ENCODE measurements at places on chromosomes 1 and 21. TPM values are rescaled to one million over a fixed set of nuclear protein-coding genes. Genes with fewer than 3 reads are reported as not detected.
A peak's percentile ranks its signal among the peaks of the same experiment; 100 is the strongest.

DNA sequence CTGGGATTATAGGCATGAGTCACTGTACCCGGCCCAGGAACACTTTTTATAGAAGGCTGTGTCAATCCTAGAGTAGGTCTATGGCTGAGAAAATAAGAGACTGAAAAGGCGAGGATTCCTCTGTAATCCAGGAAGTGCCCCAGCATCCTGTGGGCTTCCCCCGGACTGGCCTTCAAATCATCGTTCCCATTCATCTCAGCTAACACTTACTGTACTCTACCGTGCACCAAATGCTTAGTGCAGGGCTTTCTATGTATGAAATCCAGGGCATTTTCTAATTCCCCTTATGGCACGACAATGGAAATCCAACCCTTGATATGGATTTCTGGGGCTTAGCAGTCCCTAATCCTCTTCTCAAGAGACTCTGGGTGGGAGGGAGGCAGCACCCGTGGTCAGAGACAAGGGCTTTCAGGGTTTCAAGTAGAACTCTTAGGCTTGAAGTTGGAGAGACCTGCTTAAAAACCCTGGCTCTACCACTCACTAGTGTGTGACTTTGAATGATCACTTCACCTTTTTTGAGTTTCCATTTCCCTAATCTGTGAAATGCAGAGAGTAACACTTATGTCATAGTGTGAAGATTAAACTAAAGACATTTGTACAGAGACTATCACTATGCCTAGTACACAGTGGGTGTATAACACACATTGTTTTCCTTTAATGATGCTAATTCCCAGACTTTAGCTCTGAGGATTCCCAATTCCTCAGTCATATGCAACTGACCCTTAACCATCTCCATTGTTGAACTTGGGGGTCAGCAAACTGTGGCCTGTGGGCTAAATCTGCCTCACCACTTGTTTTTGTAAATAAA is 20.3 kb downstream of the MECR start:
- DNase-seq = no peak

DNA sequence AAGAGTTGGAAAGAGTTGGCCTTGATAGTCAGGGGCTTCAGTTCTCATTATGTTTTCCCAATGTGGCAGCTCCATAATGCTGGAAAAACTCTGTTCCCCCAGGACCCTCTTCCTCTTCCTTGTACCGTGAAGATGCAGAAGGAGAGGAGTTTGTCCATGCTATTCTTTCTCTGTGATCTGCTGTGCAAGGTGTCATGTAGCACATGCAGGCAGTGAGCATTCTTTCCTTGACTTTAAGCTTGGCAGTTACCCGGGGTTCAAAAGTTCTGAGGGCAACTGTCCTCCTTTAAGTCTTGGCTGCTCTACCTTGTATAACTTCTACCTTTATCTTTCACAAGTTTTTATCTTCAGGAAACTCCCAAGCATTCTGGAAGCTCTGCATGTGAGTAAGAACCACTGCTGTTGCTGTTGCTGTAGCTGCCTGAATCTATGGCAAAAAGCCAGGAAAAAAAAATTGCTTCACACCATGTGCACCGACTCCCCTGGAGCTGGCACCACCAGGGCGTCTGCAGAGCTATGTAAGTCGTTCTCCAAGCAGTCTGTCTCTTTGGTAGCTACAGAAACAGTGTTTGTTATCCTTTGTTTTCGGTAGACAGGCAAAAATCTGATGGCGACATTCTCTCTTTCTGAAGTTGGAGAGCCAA is 42.7 kb upstream of the SLC16A1 start:
- peak; percentile 48 for DNase-seq

DNA sequence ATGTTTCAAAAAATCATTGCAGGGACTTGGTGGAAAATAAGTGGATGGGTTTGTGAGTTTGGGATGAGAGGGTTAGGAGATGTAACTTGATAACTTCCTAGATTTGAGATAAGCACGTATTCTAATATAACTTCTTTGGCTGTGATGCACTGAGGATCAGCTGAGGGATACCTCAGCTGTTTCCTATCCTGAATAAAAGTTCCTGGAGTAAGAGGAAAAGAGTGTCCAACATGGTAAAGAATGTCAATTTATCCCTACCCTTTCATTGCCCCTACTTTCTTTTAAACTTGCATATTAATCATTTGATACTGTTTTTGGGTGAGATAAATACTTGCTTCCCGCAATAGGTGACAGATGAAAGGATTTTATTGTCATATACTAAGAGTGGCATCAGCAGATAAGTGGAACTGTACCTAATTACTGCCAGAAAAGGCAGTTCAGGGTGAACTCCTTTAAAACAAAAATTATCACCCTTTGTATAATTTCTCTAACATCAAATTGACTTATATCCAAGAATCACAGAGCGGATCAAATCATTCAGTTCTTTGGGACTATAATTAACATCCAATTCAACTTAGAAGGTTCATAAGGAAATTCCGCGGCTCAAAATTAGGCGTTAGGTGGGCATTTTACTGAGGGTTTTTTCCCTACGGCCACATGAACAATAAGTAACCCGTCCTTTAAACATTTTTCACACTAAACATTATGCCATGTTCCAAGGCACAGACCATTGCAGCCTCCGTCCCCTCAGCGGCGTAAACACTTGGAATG is 1.4 kb upstream of the SUCO start:
- no peak for DNase-seq

DNA sequence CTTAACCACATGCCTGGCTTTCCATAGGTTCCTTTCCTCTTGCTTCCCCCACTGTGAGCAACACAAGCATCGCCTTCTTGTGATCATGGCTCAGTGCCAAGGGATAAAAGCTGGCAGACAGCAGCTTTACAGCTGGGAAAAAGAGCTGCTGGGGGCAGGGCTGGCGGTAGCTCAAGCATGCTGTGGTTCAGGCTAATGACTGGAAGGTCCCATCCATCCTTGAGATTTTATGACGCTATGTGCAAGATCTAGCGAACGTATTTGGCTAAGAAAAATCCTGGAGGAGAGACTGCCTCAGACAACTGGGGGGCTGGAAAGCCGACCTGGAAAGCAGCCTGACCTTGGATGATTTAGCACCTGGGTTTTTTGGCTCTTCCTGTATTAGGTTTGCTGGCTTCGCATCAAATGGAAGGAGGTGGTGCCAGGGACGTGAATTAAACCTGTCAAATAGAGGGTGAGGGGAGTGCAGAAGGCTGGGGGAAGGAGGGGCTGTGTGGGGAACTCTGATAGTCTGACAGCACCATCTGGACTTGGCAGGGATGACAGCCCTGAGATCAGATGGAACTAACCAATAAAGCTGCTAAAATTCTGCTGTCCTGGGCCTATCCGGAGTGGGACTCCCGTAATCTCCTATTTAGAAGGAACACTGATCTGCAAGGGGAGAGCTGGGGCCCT is 34.8 kb downstream of the ZMYND12 start:
- no peak for DNase-seq

GRCh38 chr1:193476748-193477147 is 290.3 kb upstream of the B3GALT2 start:
- DNase-seq = no peak

DNA sequence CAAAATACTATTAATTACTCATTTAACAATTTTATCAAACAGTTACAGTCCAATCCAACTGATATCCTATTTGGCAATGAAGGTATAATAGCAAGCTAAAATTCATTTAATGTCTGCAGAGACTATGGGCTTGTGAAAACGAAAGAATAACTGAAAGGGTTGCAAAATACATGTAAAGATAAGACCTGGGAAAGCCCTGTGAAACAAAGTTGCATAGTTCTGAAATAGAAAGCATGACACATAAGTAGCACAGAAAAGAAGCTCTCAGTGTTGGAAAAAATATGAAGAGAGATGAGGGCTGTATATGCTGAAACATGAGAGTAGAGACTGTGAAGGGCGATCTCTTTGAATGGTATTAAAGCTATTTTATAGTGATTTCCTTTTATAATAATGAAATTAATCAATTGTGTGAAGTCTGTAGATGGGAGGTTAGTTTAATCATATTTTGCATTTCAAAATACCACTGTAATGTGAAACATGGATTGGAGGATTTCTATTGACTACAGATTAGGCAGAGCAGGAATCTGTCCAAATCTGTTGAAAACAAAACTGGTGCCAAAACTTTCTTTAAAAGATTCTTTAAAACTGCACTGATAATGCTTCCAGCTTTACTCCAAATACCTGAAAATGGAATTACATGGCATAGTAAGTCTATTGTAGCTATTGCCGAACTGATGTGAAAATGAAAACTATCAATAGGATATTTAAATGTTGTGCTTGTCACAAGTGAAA is 1518.9 kb upstream of the B3GALT2 start:
- no peak for DNase-seq

GRCh38 chr1:9238134-9238533 is 3.6 kb downstream of the H6PD start:
- no peak for DNase-seq

- no peak for DNase-seq
Measured at GRCh38 chr1:77762072-77762476, 2.4 kb upstream of the USP33 start.

DNA sequence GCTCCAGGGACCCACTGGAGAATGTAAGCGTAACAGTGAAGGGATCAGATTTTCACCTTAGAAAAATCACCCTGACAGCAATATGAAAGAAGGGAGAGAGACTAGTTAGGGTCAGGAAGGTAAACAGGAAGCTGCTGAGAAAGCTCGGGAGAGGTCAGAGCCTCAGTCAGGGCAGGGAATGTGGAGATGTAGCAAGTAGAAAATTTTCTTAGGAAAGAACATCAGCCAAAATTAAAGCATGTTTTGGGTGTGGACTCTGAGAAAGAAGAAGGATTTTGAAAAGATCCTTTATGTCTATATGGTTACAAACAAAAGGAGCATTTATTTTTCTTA is 16.7 kb upstream of the ERICH3 start:
- no peak for DNase-seq

DNA sequence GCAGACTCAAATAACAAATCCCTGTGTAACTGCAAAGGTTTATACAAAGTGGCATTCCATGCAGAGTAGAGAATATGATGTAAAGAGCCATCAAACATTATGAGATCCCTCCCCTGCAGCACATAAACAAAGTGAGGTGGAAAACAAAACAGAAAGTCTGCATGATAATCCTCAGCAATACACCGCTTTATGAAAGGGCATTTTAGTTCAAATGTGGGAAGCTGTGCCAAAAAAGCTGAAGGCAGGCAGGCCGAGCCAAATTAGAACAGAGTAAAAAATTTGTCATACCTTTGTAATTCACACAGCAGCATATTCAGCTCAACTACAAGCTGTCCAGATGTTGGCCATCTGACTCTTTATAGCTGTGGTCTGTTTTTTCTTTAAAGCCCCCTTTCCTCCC is 113.5 kb downstream of the LHX9 start:
- DNase-seq = no peak

The TSPEAR gene
- not detected for total RNA-seq

GRCh38 chr1:74531796-74532195 is 19.4 kb upstream of the LRRC53 start:
- no peak for DNase-seq

The SH3BGR gene
- total RNA-seq = 14.6 TPM

The TMEM200B gene
- 20.8 TPM for total RNA-seq

GRCh38 chr21:44919913-44920693 is 596 bp downstream of the ITGB2 start:
- no peak for DNase-seq

GRCh38 chr1:243917863-243918565 is 68.0 kb upstream of the AKT3 start:
- no peak for DNase-seq

DNA sequence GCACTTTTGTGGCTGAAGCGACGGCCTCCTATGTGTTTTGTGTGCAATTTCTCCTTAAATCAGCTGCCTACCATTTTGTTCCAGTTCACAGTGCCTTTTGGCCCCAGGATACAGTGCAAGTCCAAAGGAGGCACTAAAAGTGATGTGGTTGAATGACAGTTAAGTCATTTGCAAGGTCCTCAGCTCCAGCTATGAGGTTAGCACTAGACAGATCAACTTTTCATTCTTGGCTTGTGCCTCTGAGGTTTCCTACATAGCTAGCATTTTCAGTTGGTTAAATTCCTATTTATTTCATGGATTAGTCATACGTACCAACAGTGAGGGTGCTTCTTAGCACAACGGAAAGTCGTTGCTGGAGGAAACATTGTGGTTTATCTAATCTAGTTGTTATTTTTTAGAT is 59.3 kb upstream of the NTPCR start:
- DNase-seq = no peak

The TLR5 gene
- total RNA-seq = 20.2 TPM

All from thoracic aorta (tissue), 2 donors.